Dermis blood vessel endothelial cell (primary cell): ENCODE measurements at places on chromosomes 3 and 15.

GRCh38 chr15:64837502-64837901 lies 4.2 kb upstream of the PLEKHO2 start:
- no peak for DNase-seq

GRCh38 chr3:45021524-45022297 lies 4.4 kb upstream of the CLEC3B start:
- no peak for DNase-seq

GRCh38 chr15:92883163-92883875 lies 16.8 kb upstream of the CHD2 start:
- DNase-seq, result peak; percentile 57

DNA sequence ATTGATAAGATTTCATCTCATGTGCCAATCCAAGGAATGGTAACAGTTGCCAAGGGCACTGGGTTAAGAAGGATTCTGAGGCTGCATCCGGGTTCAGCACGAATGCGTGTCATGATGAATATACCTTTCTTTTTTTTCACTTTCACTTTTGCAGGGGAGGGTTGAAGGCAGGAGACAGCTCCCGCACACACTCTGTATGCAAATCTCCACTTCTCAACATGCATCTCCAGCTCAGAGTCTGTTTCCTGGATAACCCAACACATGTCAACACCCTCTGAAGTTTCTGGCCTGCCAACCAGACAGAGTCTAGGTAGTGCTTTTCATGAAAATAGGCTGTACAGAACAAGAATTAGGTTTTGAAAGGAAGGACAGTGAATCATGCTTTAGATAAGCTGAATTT lies 21.6 kb downstream of the B4GALT4 start:
- no peak for DNase-seq

- DNase-seq, result peak; percentile 68
These were observed 4.2 kb upstream of the CHRM5 start for GRCh38 chr15:33963831-33964664.

GRCh38 chr15:69573815-69574475 lies 121.3 kb downstream of the RPLP1 start:
- peak; percentile 10 for DNase-seq

DNA sequence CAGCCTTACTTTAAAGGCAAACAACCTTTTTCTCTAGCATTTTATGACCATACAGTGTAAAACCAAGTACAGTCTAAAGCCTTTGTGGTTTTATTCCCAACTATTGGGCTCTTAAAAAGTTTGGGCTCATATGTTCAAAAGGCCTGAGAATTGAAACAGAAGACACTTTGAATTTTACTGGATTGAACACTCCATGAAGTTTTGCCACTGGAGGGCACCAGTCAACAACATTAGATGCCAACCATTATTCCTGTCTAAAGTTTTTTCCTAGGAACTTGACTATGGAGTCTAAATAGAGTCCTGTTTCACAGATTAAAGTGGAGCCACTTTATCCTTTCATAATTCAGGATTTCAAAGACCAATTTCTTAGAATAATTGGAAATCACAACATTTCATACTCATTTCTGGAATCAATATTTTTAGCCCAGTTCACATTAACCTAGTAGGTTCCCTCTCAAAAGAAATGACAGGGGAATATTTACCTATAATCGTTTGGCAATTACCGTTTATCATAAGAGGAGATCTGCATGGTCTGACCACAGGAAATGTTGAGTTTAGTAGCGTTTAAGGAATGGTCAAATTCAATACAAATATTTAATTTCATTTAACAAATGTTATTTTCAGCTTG lies 244.1 kb upstream of the PDZRN3 start:
- no peak for DNase-seq

DNA sequence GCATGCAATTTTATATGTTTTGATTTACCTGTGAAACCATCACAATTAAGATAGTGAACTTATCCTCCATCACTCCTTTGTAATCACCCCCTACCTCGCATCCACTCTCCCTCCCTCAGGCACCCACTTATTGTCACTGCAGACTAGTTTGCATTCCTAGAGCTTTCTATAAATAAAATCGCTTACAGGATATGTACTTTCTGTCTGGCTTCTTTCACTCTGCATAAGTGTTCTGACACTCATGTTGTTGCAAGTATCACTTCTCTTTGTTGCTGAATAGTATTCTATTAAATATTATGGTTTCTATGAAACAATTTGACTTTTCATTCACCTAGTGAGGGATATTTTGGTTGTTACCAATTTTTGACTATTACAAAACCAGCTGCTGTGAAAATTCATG lies 139.3 kb downstream of the RSRC1 start:
- no peak for DNase-seq

GRCh38 chr15:78923015-78923414 lies 21.8 kb downstream of the CTSH start:
- no peak for DNase-seq

DNA sequence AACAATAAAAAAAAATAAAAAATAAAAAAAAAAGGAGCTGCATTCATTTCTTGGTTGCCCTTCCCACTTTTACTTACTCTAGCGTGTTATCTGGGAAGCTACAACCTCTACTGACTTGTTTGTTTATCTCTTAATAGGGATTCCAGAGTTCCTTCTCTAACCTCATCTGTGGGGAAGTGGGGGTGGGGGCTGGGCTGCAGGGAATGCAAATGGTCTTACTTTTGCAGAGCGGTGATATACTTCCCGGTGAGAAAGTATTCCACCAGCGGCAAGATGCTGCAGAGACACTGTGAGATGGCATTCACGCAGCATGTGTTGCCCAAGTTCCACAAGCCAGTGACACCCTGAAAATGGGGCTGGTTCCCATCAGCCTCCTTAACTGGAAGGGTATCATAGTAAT lies 2.1 kb downstream of the USP50 start:
- no peak for DNase-seq

GRCh38 chr3:172154768-172155664 lies 115.6 kb downstream of the FNDC3B start:
- no peak for DNase-seq

DNA sequence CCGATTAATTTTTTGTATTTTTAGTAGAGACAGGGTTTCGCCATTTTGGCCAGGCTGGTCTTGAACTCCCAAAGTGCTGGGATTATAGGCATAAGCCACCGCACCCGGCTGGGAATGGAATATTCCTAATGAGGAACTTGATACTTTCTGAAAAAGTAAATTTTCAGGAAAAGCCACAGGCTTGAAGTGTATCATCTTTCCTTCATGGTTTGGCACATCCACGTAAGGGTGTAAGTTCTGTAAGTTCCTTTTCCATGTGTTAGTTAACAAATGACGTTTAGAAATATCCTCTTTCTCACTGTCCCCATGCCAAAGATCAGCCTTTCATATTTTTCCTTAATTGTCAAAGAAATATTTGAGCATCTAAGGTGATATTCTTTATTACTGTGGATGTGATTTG lies 24.9 kb downstream of the TMEM45A start:
- no peak for DNase-seq
